ENCODE measurements at places on chromosomes 1 and 21. TPM values are rescaled to one million over a fixed set of nuclear protein-coding genes. Genes with fewer than 3 reads are reported as not detected.

Gene AGMAT
- total RNA-seq = 0.79 TPM

Gene PBX1
- 48.6 TPM for total RNA-seq

Gene NPR1
- total RNA-seq = 15.6 TPM

Gene SON
- total RNA-seq = 265 TPM

Gene PLA2G2D
- total RNA-seq = not detected

GRCh38 chr1:115092175-115092574 lies 2.9 kb upstream of the TSPAN2 start:
- no peak for DNase-seq
